ENCODE measurements at places on chromosomes 2 and 18. TPM values are rescaled to one million over a fixed set of nuclear protein-coding genes. Genes with fewer than 3 reads are reported as not detected.

SAG gene
- not detected for polyA plus RNA-seq

- H3K27me3 ChIP-seq, result no peaks in the 10 kb centered on the region
- H3K4me3 ChIP-seq, result no peak overlapping the region
- H3K36me3 ChIP-seq, result no peaks in the 10 kb centered on the region
- no peak for DNase-seq
- no peak overlapping the region for H3K27ac ChIP-seq
These were observed 195.7 kb downstream of the ARL4C start for GRCh38 chr2:234300932-234301823.

DNA sequence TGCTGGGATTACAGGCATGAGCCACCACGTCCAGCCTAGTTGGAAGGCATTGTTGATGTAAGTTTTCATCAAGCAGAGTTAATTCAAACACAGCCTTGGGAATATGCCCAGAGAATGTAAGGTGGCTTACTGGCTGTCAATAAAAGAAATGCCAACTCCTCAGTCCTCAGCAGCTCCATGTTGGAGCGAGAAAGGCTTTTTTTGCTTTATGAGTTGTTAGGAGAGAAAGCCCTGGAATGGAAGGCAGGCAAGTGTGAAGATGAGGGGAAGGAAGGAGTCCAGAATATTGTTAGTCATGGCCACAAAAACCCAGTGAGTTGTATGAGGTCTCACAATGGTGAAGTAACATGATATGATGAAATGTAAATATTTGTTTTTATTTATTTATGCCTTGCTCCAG lies 57.1 kb downstream of the MAP4K4 start:
- no peak overlapping the region for H3K27ac ChIP-seq
- DNase-seq, result no peak
- H3K36me3 ChIP-seq, result no peaks in the 10 kb centered on the region
- H3K27me3 ChIP-seq, result no peaks in the 10 kb centered on the region
- peaks cover 44% of the 10 kb centered on the region for H3K4me1 ChIP-seq

DNA sequence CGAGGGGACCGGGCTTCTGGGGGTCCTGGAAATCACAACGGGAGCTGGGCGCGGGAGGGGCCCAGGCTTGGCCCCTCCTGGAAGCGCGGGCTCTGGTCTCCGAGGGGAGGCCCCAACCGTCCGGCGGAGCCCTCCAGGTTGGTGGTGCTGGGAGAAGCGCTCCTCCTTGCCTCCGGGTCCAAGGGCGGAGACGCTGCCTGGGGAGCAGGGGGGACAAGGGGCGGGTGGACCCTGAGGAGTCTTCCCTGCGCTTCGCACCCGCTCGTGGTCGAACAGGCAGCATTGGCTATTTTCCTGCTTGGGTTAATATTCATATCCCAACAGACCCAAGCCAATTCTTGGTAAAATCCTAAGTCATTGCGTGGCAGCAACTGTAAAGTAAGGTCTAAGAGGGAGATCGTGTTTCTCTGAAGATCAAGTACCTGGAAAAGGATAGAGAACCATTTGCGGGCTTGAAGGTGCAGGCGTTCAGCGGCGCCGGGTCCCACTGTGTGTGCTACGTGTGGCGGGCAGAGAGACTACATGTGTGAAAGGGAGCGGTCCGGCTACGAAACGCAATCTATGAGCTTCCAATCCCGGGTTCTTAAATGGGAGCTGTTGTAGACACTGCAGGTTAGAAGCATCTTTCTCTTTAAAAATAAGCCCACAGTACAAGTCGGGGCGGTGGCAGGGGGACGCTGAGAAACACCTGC lies 805 bp downstream of the CIDEA start:
- peaks cover 36% of the 10 kb centered on the region for H3K27me3 ChIP-seq
- H3K4me3 ChIP-seq, result peak overlapping the region; percentile 11
- H3K4me1 ChIP-seq, result peaks cover 53% of the 10 kb centered on the region

MAP3K2 gene
- 9.9 TPM for polyA plus RNA-seq

- H3K27ac ChIP-seq, result no peak overlapping the region
- no peaks in the 10 kb centered on the region for H3K36me3 ChIP-seq
- H3K27me3 ChIP-seq, result no peaks in the 10 kb centered on the region
- DNase-seq, result no peak
These were observed 151.5 kb upstream of the CELF4 start for GRCh38 chr18:37717098-37717497.

DNA sequence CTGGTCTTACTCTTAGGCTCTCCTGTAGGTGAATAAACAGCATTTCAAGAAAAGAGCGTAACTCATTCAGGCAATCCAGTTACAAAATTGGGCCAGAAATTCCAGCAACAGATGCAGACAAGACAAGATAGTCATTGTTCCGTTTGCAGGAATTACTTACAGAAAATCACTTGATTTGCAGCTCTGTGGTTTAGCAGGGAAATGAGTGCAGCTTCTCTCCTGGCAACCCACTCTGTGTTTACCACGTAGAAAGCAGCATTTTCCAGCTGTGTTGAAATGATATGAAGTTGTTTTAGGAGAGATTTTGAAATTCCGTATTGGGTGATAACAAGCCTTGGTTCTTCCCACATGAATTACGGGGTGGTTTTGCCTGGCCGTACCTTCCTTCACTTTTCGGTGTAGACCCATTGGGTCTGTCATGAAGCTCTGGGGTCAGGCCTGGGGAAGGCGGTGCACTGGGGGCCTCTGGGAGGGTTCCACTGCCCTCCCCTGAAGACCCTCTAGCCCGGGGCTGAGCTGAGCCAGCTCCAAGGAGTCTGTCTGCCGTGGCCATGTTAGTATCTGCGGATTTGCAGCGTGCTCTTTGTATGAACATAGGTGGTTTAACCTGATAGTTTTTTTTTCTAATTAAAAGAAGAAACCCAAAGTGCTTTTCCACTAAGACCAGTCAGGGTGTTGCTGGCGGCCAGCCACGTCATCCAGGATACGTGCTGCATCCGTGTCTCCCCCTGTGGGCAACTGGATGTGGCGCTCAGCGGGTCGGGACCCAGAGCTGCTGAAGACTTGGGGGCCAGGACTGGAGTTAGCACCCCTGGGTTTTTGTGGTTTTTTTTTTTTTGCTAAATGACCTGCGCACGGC lies 58.9 kb upstream of the KCNG2 start:
- H3K27me3 ChIP-seq, result no peaks in the 10 kb centered on the region
- H3K27ac ChIP-seq, result no peak overlapping the region
- no peaks in the 10 kb centered on the region for H3K4me1 ChIP-seq
- no peak overlapping the region for H3K4me3 ChIP-seq

DNA sequence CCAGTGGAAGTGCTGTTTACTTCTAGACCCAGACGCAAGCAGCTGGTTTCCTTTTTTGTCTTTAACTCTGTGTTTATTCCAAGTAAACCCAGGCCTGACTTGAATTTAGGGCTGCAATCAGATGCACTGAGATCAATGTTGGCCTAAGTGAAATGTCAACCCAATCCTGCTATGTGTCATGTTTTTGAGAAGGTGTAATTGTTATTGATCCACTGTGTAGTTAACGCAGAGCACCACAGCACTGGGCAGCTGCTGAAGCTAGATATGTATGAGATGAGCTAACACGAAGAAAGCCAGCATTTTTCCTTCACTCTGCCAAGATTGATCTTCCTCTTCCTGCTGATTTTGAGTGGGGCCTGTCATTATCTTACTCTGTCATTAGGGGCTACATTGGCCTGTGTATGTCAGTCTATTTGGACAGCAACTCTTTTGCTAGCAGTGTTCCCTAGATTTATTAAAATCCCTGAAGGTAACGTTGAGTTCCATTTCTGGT lies 18.9 kb upstream of the DLX1 start:
- no peaks in the 10 kb centered on the region for H3K27me3 ChIP-seq
- H3K36me3 ChIP-seq, result no peaks in the 10 kb centered on the region
- H3K27ac ChIP-seq, result no peak overlapping the region
- DNase-seq, result no peak
- H3K4me1 ChIP-seq, result no peaks in the 10 kb centered on the region

CHRNA1 gene
- polyA plus RNA-seq, result not detected

GRCh38 chr2:182946958-182947369 lies 80.5 kb upstream of the FRZB start:
- DNase-seq, result no peak
- no peaks in the 10 kb centered on the region for H3K27me3 ChIP-seq
- H3K27ac ChIP-seq, result no peak overlapping the region
- peaks cover 4% of the 10 kb centered on the region for H3K36me3 ChIP-seq

DNA sequence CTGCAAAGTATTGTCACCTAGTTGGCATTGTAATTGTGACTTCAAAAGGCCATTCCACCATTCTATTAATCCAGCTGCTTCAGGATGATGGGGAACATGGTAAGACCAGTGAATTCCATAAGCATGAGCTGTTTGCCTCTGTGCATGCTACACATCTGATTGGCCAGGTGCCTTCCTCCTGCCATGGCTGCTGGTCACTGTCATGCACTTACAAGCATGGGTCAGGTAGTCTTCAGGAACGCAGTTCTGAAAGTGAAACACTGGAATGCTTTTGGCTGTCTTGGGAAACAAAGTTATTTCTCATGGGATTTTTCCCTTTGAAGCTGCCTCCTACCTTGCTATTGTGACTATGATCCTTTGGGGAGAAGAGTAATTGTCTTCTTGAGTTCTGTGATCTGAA lies 267.6 kb downstream of the GBX2 start:
- no peak overlapping the region for H3K27ac ChIP-seq
- DNase-seq, result no peak
- no peak overlapping the region for H3K4me3 ChIP-seq

GRCh38 chr2:234684466-234684865 lies 187.6 kb upstream of the ARL4C start:
- DNase-seq, result no peak
- H3K36me3 ChIP-seq, result no peaks in the 10 kb centered on the region
- peaks cover 58% of the 10 kb centered on the region for H3K4me1 ChIP-seq
- H3K27ac ChIP-seq, result no peak overlapping the region
- H3K27me3 ChIP-seq, result no peaks in the 10 kb centered on the region
- H3K4me3 ChIP-seq, result no peak overlapping the region

NOSTRIN gene
- not detected for polyA plus RNA-seq

DNA sequence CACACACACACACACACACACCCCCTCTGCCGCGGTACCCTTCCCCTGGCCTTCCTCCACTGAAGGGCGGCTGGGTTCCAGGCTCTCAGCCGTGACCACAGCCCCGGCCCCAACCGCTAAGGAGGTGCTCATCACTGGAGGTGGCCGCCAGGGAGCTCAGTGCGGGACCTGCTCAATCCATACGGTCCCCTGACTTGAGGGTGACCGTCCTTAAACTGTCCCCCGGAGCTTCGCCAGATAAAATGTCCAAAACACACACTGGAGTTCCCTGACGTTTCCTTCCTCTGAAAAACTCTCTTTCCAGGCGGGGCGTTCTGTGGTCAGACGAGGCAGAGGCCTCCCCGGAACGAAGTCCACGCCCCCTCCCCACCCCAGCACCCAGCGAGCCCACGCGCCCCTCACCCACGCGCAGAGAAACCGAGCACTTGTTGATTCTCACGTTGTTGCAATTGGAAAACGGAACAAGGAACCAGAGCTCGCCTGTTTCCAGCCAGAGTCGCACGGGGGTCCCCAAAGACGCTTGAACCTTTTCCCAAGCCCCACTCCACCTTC lies 1.4 kb downstream of the MBP start:
- H3K4me3 ChIP-seq, result peak overlapping the region; percentile 89
- peaks cover 42% of the 10 kb centered on the region for H3K4me1 ChIP-seq
- DNase-seq, result no peak
- H3K27ac ChIP-seq, result peak overlapping the region; percentile 94

TYMS gene
- polyA plus RNA-seq, result 68.4 TPM

HOXD11 gene
- not detected for polyA plus RNA-seq

DNA sequence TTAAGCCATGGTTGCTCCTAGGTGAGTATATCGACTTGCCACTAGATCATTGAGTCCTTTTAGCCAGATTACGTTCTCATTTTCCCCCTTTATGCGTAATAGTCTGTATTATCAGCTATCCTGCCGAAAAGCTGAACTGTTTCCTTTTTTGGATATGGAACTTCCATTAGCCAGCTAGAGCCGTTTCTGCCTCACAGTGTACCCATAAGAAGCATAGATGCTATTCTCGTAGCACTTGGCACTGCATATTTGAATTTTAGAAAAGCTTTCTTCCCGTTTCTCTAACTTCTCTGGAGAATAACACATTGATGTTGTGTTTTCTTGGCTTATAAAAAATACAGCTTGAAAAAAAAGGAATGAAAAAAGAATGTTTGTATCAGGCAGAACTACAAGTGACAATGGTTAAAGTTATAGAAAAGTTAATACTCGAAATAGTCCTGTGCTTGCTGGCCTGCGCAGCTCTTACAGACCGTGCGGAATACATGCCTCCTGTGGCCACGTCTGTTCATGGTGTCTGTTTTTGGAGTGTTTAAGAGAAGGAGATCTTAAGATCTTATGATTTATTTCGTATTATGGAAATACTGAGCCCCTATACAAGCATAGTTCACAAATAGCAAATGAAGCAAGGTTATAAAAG lies 710 bp downstream of the DUSP19 start:
- H3K4me3 ChIP-seq, result peak overlapping the region; percentile 88
- peak overlapping the region; percentile 63 for H3K27ac ChIP-seq
- no peaks in the 10 kb centered on the region for H3K27me3 ChIP-seq
- no peak for DNase-seq

ZNF804A gene
- polyA plus RNA-seq, result 0.05 TPM

- H3K27me3 ChIP-seq, result no peaks in the 10 kb centered on the region
- H3K27ac ChIP-seq, result peak overlapping the region; percentile 95
- peaks cover 15% of the 10 kb centered on the region for H3K36me3 ChIP-seq
- DNase-seq, result no peak
- peaks cover 61% of the 10 kb centered on the region for H3K4me1 ChIP-seq
These were observed 205 bp downstream of the TET3 start for GRCh38 chr2:73984922-73985307.

- H3K36me3 ChIP-seq, result peaks cover 1% of the 10 kb centered on the region
- no peaks in the 10 kb centered on the region for H3K27me3 ChIP-seq
- H3K4me1 ChIP-seq, result no peaks in the 10 kb centered on the region
- H3K4me3 ChIP-seq, result no peak overlapping the region
- H3K27ac ChIP-seq, result no peak overlapping the region
These were observed 36.8 kb downstream of the ARMC9 start for GRCh38 chr2:231235217-231235616.

KYNU gene
- polyA plus RNA-seq, result 3.9 TPM

- H3K4me3 ChIP-seq, result no peak overlapping the region
- H3K36me3 ChIP-seq, result no peaks in the 10 kb centered on the region
- H3K27ac ChIP-seq, result no peak overlapping the region
- no peak for DNase-seq
- no peaks in the 10 kb centered on the region for H3K27me3 ChIP-seq
These were observed 193.1 kb downstream of the L3MBTL4 start for GRCh38 chr18:6221602-6222014.

MC2R gene
- not detected for polyA plus RNA-seq

- no peak overlapping the region for H3K27ac ChIP-seq
- no peak overlapping the region for H3K4me3 ChIP-seq
- no peaks in the 10 kb centered on the region for H3K4me1 ChIP-seq
- DNase-seq, result no peak
These were observed 117.1 kb upstream of the DTNA start for GRCh38 chr18:34592961-34593382.

LYG2 gene
- 0.24 TPM for polyA plus RNA-seq

Measured in keratinocyte (primary cell).